Renal pelvis (tissue), 12 donors: ENCODE measurements at places on chromosomes 13 and 19. TPM values are rescaled to one million over a fixed set of nuclear protein-coding genes. Genes with fewer than 3 reads are reported as not detected.

Gene CDC34
- 81.2 TPM for polyA plus RNA-seq

Gene RASIP1
- polyA plus RNA-seq: 20.8 TPM

Gene KDM4B
- polyA plus RNA-seq: 26.8 TPM

Gene CAPN12
- polyA plus RNA-seq: 12.9 TPM

DNA sequence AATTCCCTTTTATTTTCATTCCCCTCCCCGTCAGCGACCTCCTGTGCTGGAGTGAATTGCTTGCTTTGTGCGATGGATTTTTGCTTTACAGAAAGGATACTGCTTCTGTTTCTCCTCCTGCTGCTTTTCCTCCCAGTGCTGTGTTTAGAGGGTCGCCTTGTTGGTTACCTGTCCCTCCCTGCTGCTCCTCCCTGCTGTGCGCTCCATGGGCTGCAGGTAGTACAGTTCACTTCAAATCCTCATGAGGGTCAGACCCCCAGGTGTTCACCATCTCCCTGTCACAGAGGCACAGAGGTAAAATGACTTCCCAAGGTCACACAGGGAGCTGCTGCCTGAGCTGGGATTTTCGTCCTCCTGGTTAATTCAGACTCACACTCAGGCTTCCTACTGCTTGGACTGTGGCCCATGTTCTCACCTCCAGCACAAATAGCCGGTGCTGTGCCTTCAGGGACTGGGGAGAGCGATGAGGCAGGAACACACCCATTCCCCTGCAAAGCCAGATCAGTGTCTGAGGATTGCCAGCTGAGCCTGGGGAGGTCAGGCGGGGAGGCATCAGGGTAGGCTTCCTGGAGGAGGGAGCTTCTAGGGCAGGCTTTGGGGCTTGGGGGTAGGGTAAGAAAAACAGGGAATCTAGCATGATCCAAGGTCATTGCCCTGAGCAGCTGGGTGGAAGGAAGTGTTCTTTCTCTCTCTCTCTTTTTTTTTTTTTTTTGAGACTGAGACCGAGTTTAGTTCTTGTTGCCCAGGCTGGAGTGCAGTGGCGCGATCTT lies 14.4 kb downstream of the BICRA start:
- DNase-seq: no peak

- DNase-seq: no peak
Observed at GRCh38 chr13:99415851-99416331, 85.4 kb upstream of the TM9SF2 start.

GRCh38 chr13:109644069-109644750 lies 142.2 kb downstream of the IRS2 start:
- DNase-seq: no peak

DNA sequence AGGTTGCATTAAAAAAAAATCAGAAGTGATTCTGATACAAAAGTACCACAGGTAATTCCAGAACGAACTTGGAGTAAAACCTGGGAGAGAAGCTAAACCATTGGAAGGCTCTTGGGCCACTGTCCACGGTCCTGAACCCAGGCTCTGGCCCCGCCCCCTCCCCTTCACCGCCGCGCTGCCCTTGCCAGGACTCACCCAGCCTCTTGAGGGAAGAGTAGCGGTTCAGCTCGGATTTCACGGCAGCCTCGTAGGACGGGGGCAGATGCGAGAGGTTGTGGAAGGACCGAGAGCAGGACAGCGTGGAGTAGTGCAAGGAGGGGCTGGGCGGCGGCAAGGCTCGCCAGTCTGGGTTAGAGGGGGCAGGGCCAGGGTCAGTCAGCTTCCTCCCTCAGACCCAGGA lies 5.7 kb downstream of the SHISA7 start:
- DNase-seq: peak; percentile 77

Gene IZUMO4
- polyA plus RNA-seq: 7.5 TPM

GRCh38 chr13:61608138-61608537 lies 192.5 kb upstream of the PCDH20 start:
- no peak for DNase-seq

- DNase-seq: no peak
Observed at GRCh38 chr13:48264058-48264457, 31.1 kb downstream of the ITM2B start.

Gene GRIK5
- 24.1 TPM for polyA plus RNA-seq

Gene BEST2
- 0.15 TPM for polyA plus RNA-seq

DNA sequence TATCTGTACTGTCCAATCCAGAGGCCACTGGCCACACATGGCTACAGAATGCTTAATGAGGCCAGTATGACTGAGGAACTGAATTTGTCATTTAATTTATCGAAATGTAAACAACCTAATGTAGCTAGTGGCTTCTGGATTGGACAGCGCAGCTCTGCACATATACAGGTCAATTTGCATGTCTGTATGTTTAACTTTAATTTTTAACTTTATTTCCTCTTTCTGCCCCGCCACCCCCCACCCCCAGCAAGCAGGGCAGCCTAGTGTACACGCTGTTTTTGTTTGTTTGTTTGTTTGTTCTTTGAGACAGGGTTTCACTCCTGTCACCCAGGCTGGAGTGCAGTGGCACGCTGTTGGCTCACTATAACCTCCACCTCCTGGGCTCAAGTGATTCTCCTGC lies 15.5 kb downstream of the ZSWIM9 start:
- no peak for DNase-seq

DNA sequence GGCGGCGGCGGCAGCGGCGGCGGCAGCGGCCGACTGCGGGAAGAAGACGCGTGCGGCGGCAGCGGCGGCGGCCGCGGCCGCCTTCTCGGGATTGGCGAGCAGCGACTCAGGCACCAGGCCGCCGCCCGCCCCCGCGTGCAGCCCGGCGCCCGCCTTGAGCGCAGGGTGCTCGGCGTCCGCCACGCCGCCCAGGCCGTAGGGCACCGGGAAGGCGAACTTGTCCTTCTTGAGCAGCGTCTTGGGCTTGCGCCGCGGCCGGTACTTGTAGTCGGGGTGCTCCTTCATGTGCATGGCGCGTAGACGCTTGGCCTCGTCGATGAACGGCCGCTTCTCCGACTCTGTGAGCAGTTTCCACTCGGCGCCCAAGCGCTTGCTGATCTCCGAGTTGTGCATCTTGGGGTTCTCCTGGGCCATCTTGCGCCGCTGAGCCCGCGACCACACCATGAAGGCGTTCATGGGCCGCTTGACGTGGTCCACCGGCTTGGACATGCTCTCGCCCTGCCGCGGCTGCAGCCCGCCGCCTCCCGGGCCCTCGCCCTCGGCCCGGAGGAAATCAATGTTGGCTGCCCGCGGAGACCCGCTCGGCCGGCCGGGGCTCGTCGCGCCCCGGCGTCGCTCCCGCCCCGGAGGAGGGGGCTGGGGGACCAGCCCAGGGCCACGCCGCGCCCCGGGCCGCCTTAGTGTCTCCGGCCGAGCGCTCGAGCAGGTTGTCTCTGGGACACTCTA lies 621 bp downstream of the SOX21 start:
- no peak for DNase-seq
